Body of pancreas (tissue), 4 donors: ENCODE measurements at places on chromosomes 12 and 14.

DNA sequence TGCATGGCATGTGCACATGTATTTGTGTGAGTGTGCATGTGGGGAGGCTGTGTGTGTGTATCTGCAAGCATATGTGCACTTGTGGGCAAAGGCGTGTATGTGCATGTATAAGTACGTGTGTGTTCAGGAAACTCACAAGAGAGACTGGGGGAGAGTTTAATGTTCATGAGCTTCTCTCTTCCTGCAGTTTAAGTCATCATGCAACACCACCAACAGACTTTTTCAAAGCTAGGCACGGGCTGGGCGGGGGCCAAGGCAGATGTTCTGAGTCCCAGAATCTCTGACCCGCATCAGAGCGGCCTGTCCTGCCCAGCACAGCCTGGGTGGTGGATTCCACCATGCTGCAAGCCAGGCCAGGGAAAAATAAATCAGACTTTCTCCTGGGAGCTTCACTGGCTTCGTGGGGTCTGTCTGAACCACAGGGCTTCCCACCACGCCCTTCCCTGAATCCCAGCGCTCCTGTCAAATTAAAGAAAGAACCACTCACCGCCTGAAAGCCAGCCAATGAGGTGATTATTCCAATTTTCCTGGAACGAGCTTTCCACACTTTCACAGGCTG lies 75.7 kb downstream of the PITPNM2 start:
- H3K27ac ChIP-seq, result no peak overlapping the region
- no peaks in the 10 kb centered on the region for H3K27me3 ChIP-seq
- H3K4me1 ChIP-seq, result peaks cover 6% of the 10 kb centered on the region
- DNase-seq, result no peak
- no peaks in the 10 kb centered on the region for H3K36me3 ChIP-seq

DNA sequence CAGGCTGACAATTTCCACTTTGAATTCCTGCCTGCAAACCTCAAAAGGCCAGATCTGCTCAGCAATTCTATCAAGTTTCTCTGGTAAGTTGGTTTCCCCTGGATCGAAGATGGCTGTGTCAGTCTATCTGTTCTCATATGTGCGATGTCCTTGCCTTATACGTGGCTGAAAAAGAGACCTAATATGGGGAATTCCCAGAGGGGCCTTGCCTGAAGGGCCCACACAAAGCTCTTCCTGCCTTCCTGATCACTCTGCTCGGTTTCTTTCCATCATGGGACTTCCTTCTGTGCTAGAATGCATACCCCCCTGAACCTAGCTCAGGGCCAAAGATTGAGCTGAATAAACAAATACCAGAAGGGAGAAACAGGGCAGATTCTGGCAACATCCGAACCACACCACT lies 13.2 kb downstream of the TCL1B start:
- no peak overlapping the region for H3K4me3 ChIP-seq
- no peaks in the 10 kb centered on the region for H3K4me1 ChIP-seq
- no peaks in the 10 kb centered on the region for H3K36me3 ChIP-seq
- H3K27ac ChIP-seq, result no peak overlapping the region
- H3K27me3 ChIP-seq, result no peaks in the 10 kb centered on the region

DNA sequence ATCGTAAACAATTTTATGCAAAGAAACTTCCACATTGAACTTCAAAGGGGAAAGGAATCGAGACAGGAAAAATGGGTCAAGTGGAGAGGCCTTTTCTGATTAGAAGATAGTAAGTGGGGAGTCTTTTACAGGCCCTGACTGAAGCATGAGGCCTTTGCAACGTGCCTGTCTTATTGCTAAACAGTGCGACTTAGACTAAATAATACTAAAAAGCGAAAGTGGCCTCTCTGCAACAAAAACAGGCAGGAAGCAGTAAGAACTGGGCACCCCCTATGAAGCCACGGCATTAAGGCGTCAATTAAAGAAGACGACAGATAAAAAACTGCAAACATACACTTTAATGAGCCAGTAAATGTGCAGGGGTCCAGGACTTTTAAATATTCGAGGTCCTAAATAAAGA lies 283.4 kb upstream of the GRIP1 start:
- no peaks in the 10 kb centered on the region for H3K4me1 ChIP-seq
- no peak overlapping the region for H3K27ac ChIP-seq
- no peak overlapping the region for H3K4me3 ChIP-seq
- H3K36me3 ChIP-seq, result no peaks in the 10 kb centered on the region
- no peak for DNase-seq

DNA sequence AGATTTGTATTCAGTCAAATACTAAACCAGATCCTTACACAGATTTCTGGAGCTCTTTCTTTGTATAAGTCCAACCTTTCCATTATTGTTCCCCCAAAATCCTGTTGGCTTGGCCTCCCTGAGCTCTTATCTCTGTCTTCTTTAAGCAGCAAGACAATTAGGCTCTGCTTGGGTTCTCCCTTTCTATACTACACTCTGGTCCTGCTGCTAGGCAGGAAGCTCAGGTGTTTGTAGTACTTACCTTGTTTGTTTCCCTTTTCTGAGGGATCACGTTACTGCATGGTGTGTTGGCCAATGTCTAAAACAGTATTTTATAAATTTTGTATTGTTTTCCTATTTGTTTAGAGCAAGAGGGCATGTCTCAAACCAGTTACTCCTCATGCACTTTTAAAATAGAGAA lies 192.9 kb downstream of the PRKD1 start:
- H3K4me3 ChIP-seq, result no peak overlapping the region
- peaks cover 10% of the 10 kb centered on the region for H3K4me1 ChIP-seq
- H3K27ac ChIP-seq, result no peak overlapping the region
- H3K27me3 ChIP-seq, result no peaks in the 10 kb centered on the region
- no peaks in the 10 kb centered on the region for H3K36me3 ChIP-seq
- no peak for DNase-seq
